PC-3 (cell line): ENCODE measurements at places on chromosomes 2 and 18. TPM values are rescaled to one million over a fixed set of nuclear protein-coding genes. Genes with fewer than 3 reads are reported as not detected.

- DNase-seq: peak; percentile 10
Measured at GRCh38 chr18:33201509-33201926, 239.0 kb downstream of the CCDC178 start.

DNA sequence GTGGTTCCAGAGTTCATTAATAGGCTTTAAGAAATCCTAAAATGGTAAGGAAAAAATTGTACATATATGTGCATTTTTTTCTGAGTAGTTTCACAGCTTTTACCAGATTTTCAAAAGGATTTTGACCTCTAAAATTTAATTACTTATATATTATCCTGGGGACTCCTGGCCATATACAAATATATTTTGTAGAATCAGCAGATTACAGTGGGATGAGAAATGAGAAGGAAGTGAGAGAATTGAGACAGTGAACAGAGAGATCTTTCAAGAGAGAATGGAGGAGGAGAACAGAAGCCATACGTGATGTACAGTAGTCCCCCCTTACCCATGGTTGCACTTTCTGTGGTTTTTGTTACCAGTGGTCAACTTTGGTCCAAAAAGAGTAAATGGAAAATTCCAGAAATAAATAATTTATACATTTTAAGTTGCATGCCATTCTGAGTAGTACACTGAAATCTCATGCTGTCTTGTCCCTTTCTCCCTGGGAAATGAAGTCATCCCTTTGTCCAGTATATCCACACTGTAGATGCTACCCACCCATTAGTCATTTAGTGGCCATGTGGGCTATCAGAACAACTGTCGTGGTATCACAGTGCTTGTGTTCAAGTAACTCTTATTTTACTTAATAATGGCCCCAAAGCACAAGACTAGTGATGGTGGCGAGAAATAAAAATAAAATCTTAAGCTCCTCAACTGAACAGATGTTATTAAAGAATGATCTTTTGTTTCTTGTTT is 130.4 kb upstream of the MYO3B start:
- DNase-seq: no peak

GRCh38 chr2:36589230-36589630 is 8.7 kb downstream of the FEZ2 start:
- no peak for DNase-seq

DNA sequence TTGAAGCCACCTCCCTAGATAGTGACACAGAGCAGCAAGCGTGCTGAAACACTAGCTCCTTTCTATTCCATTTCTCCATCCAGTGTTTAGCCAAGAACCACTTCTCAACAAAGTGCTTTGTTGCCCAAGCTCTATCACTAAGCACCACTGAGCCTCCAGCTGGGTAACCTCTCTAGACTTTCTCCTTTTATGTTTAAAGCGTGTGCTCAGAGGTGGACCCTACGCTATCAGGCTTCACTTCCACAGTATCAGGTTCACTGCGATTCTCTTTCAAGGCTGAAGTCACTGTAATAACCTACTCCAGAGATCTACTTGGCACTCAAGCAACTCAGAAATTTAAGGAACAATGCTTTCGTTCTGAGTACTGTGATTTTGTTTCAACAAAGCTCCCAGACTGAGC is 197.9 kb downstream of the LNPK start:
- no peak for DNase-seq

- no peak for DNase-seq
Measured at GRCh38 chr2:30221531-30221930, 9.8 kb upstream of the LBH start.

- no peak for DNase-seq
Measured at GRCh38 chr2:197835293-197835692, 30.9 kb downstream of the PLCL1 start.

DNA sequence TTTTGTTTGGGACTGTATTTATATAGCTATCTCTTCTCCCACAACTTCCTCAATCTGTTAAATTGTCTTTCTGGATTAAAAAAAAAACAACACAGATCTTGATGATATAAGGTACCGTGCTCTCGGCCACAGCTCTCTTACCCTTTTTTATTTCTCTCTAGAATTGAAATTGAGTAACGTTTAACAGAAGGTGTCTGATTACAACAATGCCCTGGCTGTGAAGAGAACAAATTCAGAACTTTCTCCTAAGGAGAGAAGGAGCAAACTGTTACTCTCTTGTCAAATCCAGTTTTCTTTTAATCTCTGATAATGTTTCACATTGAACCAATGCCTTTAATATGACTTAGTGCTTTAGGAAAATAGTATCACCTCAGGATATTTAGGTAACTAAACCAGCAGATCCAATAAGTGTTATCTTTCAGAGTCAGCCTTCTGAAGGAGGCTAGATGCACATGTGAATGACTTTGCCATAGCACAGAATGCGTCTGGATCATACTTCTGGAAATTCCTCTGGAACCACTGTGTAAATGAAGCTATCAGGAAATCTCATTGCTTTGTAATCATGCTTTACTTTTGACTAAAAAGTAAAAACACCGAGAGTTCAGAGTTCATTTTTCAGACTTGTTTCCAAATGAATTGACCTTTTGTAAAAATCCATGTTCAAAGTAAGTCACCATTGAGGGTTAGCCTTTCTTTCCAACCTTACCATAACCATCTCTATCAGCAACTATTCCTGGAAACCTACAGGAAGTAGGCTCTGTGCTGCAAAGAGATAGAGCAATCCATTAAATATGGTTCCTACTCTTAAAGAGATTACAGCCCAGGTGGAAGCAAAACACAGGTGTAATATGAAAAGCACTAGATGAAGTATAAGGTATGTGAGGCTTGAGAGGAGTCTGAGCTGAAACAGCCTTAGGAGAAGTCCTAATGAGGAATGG is 147.0 kb upstream of the OSR1 start:
- DNase-seq: peak; percentile 14

DNA sequence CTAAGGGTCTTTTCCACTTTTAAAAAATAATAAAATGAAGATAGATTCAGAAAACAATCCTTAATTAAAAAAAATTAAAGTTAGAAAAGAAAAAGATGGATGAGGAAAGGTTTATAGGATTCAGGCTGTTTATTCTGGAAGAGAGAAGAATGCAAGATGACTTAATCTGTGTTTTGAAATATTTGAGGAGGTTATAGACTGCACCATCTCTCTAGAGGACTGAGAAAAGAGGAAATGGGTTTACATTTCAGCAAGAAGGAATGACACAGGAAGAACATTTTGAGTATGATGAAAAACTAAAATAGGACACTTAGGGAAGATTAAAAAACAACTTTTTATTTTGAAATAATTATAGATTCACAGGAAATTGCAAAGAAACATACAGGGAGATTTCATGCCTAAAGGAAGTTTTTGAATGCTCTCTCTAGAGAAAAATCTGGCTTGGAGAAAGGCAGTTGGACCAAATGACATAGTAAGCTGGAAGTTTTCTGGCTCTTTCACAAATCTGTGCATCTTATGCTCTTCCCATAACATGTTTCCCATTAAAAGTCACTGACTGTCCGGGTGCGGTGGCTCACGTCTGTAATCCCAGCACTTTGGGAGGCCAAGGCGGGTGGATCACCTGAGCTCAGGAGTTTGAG is 75.0 kb downstream of the CERS6 start:
- no peak for DNase-seq

GRCh38 chr2:188051706-188052105 is 240.0 kb upstream of the GULP1 start:
- no peak for DNase-seq

The XIRP2 gene
- total RNA-seq: 0.11 TPM in 1 of 2 replicates, not detected in the other

The STARD6 gene
- total RNA-seq: not detected in 2 replicates

The KIF5C gene
- total RNA-seq: 4.0 and 7.3 TPM in 2 replicates

The KCNG2 gene
- total RNA-seq: not detected in 2 replicates

The LRP2 gene
- total RNA-seq: not detected in 2 replicates
